ENCODE measurements at places on chromosomes 5 and 9.

DNA sequence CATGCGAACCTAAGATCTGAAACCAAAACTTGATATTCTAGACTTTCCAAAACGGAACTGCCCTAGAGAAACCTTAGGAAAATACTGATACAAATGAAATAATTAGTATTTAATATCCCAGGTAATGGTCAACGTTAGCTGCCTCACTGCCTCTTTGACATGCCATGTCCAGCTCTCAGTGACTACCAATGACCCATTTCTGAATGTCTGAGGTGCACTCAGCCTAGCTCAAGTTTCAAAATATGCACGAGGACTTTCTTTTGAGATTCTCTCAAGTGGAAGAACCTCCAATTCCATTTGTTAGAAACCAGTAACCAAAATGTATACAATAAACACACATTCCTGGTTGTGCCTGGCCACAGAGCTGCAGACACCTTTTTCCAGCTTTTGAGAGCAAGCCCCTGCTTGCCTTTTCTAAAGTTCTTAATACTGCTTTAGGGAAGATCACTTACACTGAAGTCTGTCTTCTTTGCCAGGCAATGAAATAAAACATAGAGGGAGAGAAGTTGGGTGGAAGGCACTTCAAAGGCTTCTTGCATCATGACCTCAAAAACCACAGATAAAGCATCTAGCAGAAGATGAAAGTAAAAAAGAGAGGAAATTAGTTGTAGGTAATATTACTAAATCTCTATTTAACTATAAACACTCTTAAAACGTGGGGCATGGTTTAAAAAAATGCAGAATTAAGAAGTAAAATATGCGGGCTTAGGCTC is 87.9 kb downstream of the MRPS27 start:
- DNase-seq = no peak

GRCh38 chr9:111945216-111945615 is 48.6 kb downstream of the UGCG start:
- DNase-seq = peak; percentile 4

GRCh38 chr5:38667499-38667776 is 111.0 kb upstream of the LIFR start:
- DNase-seq = no peak

GRCh38 chr5:133715616-133716015 is 103.3 kb upstream of the FSTL4 start:
- DNase-seq = no peak

GRCh38 chr5:37121465-37121864 is 127.7 kb downstream of the CPLANE1 start:
- DNase-seq = no peak

GRCh38 chr5:58542709-58543108 is 40.2 kb upstream of the RAB3C start:
- DNase-seq = no peak

- peak; percentile 52 for DNase-seq
Observed at GRCh38 chr5:177403102-177403791, 2.8 kb upstream of the PFN3 start.
